ENCODE measurements at places on chromosomes 5 and 9. TPM values are rescaled to one million over a fixed set of nuclear protein-coding genes. Genes with fewer than 3 reads are reported as not detected.

DNA sequence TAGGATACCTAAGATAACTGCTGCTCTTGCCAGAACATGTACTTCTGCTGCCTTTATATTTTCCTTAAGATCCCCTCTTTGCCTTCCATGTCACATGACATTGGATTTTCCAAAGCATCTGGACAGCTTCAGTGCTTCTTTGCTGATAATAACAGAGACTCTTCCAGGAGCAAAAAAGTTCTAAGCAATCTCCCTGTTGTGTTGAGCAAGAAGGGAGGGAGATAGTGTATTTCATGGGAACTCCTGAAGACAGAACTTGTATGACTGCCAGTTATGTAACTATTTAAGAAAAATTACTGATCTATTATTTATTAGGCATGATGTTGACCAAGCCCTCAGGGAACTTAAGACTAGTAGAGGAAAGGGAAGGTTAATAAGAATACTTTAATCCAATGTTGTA is 454.7 kb downstream of the SPATA31D1 start:
- DNase-seq, result peak; percentile 9

ANKRD34B gene
- not detected for total RNA-seq

DNA sequence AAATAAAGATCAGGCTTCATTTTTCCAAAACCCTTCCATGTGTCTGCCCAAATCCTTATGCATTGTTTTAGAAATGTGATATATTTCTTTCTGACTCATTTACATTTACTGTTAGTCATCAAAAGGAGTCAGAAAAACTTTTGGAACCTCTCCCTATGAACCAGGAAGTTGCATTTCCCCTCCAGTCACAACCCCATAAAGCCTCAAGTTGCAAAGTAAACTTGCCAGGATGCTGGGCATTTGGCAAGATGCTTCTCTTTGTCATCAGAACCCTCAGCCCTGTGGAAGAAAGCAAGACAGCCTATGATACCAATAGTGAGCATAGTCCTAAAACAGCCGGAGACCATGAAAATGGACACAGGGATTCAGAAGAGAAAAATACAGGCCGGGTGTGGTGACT is 84.2 kb downstream of the MUSK start:
- no peak for DNase-seq

AIF1L gene
- 10.9 TPM for total RNA-seq

LIX1 gene
- 1.3 TPM for total RNA-seq

DNA sequence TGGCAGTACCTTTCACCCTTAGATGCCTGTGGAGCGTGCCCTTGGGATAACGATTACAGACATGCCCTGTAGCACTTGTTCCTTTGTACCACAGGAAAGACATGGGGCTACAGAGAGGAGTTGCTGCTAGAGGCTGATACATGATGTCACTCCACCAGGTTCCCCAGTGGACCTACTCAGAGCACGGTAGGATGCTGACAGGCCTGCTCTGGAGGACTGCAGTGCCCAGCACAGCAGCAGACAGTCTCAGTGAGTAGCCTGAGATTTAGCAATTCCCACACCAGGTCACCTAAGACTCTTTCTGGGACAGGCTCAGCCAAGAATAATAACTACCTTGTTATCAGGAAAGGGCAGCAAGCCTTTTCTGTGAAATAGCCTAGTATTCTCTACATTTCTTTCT is 28.8 kb downstream of the PDE4D start:
- DNase-seq, result no peak

DNA sequence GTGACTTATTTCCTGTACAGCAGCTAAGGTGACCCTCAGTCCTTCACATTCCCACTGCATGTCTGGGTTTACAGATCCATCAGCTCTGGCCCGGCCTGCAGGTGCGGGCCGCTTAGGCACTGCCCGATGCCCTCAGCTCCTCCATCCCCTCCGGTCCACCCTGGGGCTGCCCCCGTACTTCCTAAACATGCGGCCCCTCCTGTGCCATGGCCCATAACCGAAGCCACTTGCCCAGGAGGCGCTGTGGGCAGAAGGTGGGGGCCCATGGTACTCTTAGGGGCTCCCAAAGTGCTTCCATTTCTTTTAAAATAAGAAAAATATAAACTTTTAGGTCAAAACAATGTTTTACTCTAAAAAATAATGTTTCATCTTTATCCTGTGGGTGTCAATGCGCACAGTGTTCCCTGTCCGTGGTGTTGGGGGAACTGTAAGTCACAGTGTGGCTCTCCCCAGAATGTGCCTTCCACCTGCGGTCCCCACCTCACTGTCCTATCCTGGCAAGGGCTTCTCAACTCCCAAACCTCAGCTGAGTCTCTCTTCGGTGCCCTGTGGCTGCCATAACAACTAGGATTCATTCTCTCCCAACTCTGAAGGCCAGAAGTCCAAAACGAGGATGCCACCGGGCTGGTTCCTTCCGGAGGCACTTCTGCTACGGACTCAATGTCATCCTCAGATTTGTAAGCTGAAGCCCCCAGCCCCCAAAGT is 132.7 kb upstream of the LPCAT1 start:
- no peak for DNase-seq

MSMP gene
- total RNA-seq, result not detected

DNA sequence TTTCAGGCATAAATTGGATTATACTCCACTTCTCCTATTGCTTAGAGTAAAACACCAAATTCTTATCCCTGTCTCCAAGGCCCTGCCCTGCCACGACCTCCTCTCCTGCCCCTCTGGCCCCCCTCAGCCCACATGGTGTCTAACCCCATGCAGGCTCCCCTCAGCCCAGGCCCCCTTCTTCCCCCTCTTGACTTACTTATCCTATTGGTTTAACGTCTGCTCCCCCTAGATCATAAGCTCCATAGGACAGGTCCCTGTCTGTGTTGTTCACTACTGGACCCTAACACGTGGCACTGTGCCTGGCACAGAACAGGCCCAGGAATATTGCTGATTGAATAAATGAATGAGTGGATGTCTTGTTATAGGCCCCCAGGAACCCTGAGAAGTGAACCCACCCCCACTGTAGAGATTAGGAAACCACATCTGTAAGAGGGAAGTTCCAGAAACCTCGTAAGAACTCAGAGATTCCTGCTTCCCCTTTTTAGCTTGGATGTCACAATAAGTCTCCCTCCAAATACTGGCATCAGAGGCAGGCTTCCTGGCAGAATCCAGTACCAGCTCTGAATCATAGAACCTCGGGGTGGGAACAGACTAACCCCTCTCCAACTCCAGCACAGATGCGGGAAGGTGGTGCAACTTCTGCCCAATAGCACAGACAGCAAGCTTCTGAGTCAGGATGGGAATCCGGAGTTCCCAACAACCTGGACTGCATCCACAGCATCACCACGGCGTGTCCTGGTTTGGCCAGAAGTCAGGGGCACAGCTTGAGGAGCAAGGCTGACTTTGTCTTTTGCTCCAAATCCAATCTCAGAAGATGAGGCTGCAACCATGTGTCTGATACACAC is 31.5 kb downstream of the HRH2 start:
- no peak for DNase-seq

GRCh38 chr9:128081056-128081455 is 13.0 kb downstream of the SLC25A25 start:
- no peak for DNase-seq

DNA sequence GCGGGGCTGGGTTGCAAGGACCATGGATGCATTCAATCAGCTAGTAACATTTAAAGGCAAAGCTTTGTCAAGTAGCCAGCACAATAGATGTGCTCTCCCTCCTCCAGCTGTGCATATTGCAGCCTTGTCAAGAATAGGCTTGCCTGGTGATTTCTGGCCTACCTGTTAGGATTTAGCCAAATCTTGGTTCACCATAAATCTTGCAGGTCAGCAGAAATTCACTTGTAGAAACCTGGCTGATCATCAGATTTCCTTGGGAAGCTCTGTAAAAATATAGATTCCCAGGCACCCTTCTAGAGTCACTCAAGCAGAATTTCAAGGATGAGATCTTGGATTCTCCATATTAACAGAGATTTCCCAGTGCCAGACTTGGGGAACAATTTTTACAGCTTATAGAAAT is 152.2 kb upstream of the SLC12A2 start:
- no peak for DNase-seq

GRCh38 chr9:78939311-78940065 is 632.3 kb upstream of the TLE4 start:
- DNase-seq, result peak; percentile 39
